ENCODE measurements at places on chromosomes 16 and 17.

GRCh38 chr17:17494499-17494869, 1.7 kb downstream of the RASD1 start:
- no peak for DNase-seq
- peaks cover 9% of the 10 kb centered on the region for H3K36me3 ChIP-seq
- H3K27ac ChIP-seq: no peak overlapping the region
- no peak overlapping the region for H3K4me3 ChIP-seq
- peaks cover 7% of the 10 kb centered on the region for H3K4me1 ChIP-seq
- H3K27me3 ChIP-seq: peaks cover 15% of the 10 kb centered on the region

GRCh38 chr17:67942810-67943209, 53.5 kb downstream of the C17orf58 start:
- H3K36me3 ChIP-seq: peaks cover 49% of the 10 kb centered on the region
- no peak overlapping the region for H3K27ac ChIP-seq
- no peaks in the 10 kb centered on the region for H3K4me1 ChIP-seq
- DNase-seq: no peak
- no peak overlapping the region for H3K4me3 ChIP-seq

DNA sequence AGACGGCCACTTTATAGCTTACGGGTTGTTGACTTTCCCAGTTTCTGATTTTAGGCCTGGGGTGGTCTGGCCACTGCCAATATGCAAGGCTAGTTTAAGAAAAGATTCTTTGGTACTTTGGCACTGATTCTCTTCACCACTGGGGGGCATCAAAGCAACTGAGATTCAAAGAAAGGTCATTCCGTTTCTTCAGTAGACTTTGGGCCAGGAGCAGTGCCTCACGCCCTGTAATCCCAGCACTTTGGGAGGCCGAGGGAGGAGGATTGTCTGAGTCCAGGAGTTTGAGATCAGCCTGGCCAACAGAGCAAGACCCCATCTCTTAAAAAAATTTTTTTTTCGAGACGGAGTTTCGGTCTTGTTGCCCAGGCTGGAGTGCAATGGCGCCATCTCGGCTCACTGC, 53.0 kb downstream of the RPA1 start:
- H3K36me3 ChIP-seq: peaks cover 45% of the 10 kb centered on the region
- no peaks in the 10 kb centered on the region for H3K27me3 ChIP-seq
- H3K4me1 ChIP-seq: no peaks in the 10 kb centered on the region
- H3K27ac ChIP-seq: no peak overlapping the region
- no peak overlapping the region for H3K4me3 ChIP-seq

GRCh38 chr16:53216798-53217197, 162.0 kb downstream of the CHD9 start:
- peaks cover 3% of the 10 kb centered on the region for H3K4me1 ChIP-seq
- DNase-seq: no peak
- no peaks in the 10 kb centered on the region for H3K27me3 ChIP-seq
- H3K27ac ChIP-seq: no peak overlapping the region

- H3K27ac ChIP-seq: no peak overlapping the region
- no peaks in the 10 kb centered on the region for H3K36me3 ChIP-seq
- no peak for DNase-seq
- H3K4me1 ChIP-seq: no peaks in the 10 kb centered on the region
- no peaks in the 10 kb centered on the region for H3K27me3 ChIP-seq
- no peak overlapping the region for H3K4me3 ChIP-seq
Observed at GRCh38 chr16:86857807-86858206, 279.5 kb downstream of the FOXL1 start.

DNA sequence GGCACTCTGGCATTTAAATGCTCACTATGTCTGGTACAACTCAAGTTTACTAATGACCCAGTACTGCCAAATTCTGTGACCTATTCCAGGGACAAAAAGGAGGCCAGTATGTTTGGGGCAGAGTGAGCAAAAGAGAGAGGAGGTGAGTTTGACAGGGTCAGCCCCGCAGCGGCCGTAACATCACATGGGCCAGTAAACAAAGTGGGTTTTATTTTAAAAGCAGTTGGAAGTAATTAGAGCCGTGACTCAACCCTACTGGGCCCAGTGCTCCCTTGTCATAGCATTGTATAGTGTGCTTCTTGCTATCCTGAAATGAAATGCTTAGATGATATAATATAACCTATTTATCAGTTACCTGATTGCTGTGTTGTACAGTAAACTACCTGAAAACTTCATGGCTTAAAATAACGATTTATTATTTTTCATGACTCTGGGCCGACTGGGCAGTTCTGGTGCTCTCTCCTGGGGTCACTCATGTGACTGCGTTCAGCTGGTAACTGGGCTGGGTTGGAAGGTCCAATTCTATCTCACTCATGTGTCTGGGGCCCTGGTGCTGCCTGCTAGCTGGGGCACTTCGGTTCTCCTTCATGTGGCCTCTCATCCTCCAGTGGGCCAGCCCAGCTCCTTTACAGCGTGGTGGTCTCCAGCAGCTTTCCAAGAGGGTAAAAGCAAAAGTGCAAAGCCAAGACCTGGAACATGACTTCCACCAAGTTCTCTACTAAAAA, 27.4 kb downstream of the IQCK start:
- no peak overlapping the region for H3K27ac ChIP-seq
- no peaks in the 10 kb centered on the region for H3K27me3 ChIP-seq
- H3K36me3 ChIP-seq: no peaks in the 10 kb centered on the region
- H3K4me1 ChIP-seq: no peaks in the 10 kb centered on the region
- H3K4me3 ChIP-seq: no peak overlapping the region
- no peak for DNase-seq

DNA sequence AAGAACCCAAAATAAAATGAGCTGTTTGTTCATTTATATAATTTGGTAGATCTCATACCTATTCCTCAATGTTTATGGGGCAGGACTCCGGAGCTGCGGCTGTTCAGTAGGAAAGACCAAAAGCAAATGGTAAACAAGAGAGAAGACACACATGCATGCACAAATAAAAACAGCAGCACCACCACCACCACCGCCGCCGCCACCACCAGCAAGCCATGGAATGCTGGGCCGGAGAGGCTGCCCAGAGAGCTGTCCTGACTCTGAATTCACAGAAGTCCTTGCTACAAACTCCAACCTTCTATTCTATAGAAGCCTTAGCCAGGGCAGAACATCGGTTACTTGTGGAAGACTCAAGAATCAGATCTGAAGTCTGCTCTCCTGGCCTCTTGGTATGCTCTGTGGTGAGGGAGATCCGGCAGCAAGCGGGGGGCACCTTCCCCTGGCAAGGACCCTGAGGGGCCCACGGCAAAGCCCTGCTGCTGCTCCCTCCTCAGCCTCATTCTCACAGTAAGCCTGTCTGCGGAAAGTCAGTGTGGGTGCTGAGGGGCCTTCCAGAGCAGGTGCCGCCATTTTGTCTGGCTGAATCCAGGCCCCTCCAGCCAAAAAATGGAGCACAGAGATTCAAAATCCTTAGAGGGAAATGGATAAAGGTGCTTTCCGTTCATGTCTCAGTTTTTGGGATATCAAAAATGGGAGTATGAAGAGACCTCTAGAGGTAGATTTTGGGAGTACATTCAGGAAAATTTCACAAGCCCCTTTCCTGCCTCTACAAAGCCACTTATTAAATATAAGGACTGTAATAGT, 6.4 kb upstream of the FOXJ1 start:
- peak overlapping the region; percentile 92 for H3K27ac ChIP-seq
- no peaks in the 10 kb centered on the region for H3K27me3 ChIP-seq
- peaks cover 61% of the 10 kb centered on the region for H3K4me1 ChIP-seq
- no peak overlapping the region for H3K4me3 ChIP-seq

GRCh38 chr17:1894753-1895339, 65.0 kb downstream of the RPA1 start:
- peaks cover 61% of the 10 kb centered on the region for H3K36me3 ChIP-seq
- no peak for DNase-seq
- H3K27me3 ChIP-seq: no peaks in the 10 kb centered on the region
- H3K27ac ChIP-seq: no peak overlapping the region

DNA sequence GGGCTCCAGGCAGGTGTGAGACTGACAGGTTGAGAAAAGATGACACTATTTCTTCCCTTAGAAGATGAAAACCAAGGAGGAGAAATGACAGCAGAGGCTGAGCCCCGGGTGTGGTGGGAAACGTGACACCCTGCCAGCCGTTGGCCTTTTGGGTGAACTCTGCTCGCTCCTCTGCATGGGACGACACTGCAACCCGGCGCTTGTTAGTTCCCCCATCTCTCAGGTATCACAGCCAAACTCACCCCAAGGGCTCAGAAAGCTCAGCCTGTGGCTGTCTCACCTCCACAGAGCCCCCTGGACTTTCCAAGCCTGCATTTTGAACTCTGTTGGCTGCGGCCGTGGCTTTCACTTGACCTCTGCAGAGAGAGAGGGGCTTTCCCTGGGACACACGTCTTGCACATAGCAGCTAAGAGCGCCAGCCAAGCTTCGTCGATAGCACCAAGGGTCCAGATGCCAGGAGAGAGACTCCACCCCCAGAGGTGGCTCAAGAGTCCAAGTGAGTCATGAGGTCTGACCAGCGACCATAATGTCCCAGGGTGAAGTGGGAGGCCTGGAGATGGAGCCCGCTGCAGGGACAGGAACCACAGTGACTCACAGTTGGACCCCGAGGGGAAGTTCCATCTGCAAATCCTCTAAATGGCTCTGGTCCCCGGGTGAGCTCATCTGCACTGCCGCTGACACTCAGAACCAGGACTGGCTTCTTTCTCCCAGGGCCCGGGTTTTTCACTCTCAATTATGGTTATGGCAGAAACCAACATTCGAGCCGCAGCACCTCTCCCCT, 301.9 kb downstream of the SOX9 start:
- no peak overlapping the region for H3K4me3 ChIP-seq
- peak; percentile 42 for DNase-seq
- H3K4me1 ChIP-seq: peaks cover 21% of the 10 kb centered on the region
- H3K27ac ChIP-seq: no peak overlapping the region
- no peaks in the 10 kb centered on the region for H3K27me3 ChIP-seq
- H3K36me3 ChIP-seq: peaks cover 2% of the 10 kb centered on the region

GRCh38 chr16:61371881-61372280, 664.4 kb downstream of the CDH8 start:
- no peak overlapping the region for H3K4me3 ChIP-seq
- H3K4me1 ChIP-seq: no peaks in the 10 kb centered on the region
- no peak for DNase-seq

- peaks cover 27% of the 10 kb centered on the region for H3K4me1 ChIP-seq
- H3K4me3 ChIP-seq: no peak overlapping the region
- DNase-seq: no peak
- H3K36me3 ChIP-seq: no peaks in the 10 kb centered on the region
- peaks cover 71% of the 10 kb centered on the region for H3K27me3 ChIP-seq
Observed at GRCh38 chr17:49573510-49574322, 2.0 kb upstream of the NXPH3 start.

- peak; percentile 98 for DNase-seq
- H3K4me1 ChIP-seq: peaks cover 89% of the 10 kb centered on the region
- H3K27ac ChIP-seq: peak overlapping the region; percentile 93
- H3K4me3 ChIP-seq: peak overlapping the region; percentile 38
Observed at GRCh38 chr16:68074850-68075555, 10.2 kb upstream of the NFATC3 start.

DNA sequence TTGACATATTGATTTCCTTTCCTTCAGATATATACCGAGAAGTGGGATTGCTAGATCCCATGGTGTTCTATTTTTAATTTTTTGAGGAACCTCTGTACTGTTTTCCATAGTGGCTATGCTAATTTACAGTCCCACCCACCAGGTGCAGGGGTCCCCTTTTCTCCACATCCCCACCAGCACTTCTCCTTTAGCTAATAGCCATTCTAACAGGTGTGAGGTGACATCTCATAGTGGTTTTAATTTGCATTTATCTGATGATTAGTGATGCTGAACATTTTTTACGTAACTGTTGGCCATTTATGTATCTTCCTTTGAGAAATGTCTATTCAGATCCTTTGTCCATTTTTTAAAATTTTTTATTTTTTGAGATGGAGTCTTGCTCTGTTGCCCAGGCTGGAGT, 93.9 kb downstream of the SDR42E1 start:
- H3K27me3 ChIP-seq: no peaks in the 10 kb centered on the region
- H3K36me3 ChIP-seq: peaks cover 30% of the 10 kb centered on the region
- H3K4me3 ChIP-seq: no peak overlapping the region
- DNase-seq: no peak

DNA sequence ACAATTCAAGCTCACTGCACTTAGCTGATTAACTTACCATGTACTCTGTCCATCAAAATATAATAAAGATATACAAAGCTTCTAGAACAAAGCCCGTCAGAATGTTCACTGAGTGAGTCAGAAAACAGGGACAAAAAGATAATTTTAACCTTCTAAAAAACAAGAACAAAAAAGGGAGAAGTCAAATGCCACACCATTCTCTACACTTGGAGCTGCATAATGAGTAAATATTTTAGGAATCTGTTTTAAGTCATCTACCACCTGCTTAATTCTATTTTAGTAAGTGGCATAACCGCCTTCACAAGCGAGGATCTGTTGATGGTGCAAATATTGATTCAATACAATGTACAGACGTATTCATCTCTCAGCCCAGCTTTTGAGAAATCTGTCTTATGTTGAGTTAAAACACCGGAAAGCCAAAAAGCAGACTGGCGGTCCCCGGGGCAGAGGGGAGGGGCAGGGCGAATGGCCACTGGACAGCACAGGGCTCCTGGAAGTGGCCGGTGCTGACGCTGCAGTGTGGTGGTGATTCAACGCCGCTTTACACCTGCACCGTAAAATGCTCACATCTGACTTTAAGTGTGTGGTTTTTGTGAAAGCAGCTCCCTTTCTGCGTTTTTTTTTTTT, 20.1 kb downstream of the RAB40B start:
- H3K27ac ChIP-seq: no peak overlapping the region
- H3K4me3 ChIP-seq: no peak overlapping the region
- no peaks in the 10 kb centered on the region for H3K27me3 ChIP-seq

- no peaks in the 10 kb centered on the region for H3K27me3 ChIP-seq
- H3K27ac ChIP-seq: no peak overlapping the region
- DNase-seq: no peak
- H3K4me1 ChIP-seq: peaks cover 50% of the 10 kb centered on the region
- H3K36me3 ChIP-seq: peaks cover 4% of the 10 kb centered on the region
Observed at GRCh38 chr16:12530302-12530701, 273.4 kb downstream of the CPPED1 start.

DNA sequence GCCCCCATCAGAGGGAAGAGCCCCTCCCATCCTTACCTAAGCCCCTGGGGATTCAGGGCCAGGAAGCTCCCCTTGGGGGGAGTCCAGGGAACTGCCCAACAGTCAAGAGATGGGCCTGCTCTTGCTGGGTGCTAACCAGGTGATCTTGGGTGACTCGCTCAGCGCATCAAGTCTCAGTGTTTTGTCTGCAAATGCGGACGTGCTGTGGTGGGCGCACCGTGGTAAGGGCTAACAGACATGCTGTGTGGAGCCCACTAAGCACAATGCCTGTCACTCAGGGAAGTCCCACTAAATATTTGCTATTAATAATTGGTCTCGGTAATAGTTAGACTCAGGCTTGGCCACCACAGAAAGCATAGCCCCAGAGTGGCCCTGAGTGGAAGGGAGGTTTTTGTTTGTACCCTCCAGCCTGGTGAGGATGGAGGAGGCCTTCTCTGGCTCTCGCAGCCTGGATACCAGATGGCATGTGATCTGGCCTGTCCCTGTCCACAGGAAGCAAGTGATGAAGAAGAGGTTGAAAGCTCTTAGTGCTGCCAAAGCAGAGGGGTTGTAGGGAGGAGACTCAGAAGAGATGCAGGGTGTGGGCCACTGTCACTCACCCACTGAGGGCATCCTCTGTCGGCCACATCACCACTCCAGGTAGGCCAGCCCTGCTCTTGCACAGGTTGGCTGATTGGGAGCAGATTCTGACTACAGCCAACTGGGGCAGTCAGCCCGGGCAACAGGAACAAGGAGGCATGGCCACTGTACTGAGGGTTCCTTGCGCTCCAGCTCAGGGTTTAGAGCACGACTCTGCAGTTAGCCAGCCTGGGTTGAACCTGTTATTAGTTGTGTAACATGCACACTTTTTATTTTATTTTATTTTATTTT, 69.8 kb upstream of the KSR1 start:
- H3K4me3 ChIP-seq: no peak overlapping the region
- H3K4me1 ChIP-seq: peaks cover 25% of the 10 kb centered on the region
- H3K27ac ChIP-seq: no peak overlapping the region
- peaks cover 14% of the 10 kb centered on the region for H3K27me3 ChIP-seq

Measured in activated CD8-positive, alpha-beta memory T cell treated with anti-CD3 and anti-CD28 coated beads, Interleukin-2, amount 10 ng/mL, durations not matched to agents 7 days and 5 days (primary cell).